Epithelial cell of prostate (primary cell): ENCODE measurements at places on chromosomes 3 and 15.

GRCh38 chr3:2850701-2851100 lies 259.5 kb downstream of the IL5RA start:
- DNase-seq, result no peak

- no peak for DNase-seq
These were observed 26.0 kb upstream of the ACAP2 start for GRCh38 chr3:195468841-195469240.

GRCh38 chr3:173410849-173411248 lies 13.3 kb downstream of the NLGN1 start:
- DNase-seq, result no peak

DNA sequence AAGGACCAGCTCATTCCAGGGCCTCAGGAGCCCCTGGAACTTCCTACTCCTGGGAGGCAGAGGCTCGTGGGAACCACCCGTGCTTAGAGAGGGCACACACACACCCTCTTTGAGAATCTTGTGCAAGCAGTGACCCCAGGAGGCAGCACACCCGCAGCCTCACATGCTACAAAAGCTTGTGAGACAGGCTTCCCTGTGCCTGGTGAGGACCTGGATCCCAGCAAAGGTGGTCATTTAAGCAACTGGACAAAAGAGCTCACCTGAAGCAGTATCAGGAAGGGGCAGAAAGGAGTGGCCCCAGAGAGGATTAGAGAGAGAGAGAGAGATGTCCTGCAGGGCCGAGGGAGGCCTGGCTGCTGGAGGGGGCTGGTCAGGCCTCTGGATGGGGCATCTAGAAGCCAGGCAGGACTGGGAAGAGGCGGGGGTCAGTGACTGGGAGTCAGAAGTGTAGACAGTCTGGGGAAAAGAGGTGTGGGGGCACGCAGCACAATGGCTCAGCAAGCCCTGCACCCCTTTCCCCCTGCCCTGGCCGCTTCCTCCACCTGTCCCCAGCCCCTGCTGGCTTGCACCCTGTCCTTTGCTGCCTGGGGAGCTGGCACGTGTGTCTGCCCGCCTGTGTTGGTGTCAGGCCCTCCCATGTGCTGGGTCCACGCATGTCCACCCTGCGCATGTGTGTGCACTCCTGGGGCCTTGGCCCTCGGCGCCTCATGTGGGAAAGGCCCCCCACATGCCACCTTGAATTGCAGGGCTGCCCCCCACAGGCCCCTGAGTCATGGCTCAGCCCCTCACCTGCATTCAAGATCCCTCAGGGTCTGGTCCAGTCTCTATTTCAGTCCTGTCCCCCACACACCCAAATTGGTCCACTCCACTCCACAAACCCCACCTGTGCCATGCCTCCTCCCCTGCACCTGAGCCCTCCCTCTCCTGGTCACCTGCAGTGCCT lies 36.9 kb downstream of the TSPAN3 start:
- DNase-seq, result no peak

DNA sequence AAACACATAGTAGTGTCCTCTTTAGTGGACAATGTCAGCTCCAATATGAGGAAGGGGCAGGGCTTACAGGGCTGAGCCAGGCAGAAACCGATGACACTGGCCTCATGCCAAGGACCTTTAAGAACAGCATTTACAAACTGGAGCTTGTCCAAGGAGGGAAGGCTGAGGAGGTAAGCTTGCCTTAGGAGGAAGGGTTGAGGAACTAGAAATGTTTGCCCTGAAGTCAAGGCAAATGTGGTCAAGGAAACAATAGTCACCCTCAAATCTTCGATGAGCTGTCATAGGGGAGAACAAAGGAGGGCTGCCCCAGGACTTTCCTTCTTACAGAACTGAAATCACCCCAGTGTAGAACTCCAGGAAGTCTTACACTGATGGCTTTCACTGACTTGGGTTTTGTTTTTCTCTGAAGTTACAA lies 136.4 kb downstream of the LIPC start:
- DNase-seq, result no peak

DNA sequence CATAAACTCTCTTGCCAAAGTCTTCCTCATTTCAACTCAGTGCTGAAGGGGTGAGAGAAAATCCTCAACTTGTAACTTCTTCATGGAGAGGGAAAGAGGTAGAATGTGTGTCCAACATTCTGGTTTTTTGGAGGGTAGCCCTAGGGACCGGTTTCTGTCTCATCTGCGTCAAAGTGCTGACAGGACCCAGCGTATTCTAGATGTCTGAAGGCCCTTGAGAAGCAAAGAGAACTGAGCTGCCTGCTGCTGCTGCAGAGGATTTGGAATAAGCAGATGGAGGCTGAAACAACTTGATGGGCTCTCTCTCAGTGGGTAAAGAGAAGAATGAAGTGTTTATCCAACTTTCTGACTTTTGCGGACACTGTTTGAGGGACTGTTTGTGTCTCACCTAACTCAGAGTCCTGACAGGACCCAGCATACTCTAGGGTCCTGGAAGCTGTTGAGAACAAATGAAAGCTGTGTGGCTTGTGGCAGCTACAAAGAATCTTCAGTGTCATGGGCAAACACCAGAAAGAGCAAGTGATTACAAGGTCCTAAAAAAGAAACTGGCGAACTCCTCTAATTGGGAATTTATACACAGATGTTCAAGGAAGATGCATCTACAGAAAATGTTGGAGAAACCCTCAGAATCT lies 174.4 kb downstream of the SI start:
- DNase-seq, result no peak
